Left renal cortex interstitium (tissue), 4 donors: ENCODE measurements at places on chromosomes 2 and 18. TPM values are rescaled to one million over a fixed set of nuclear protein-coding genes. Genes with fewer than 3 reads are reported as not detected.

The DHRS9 gene
- 0.27 TPM for polyA plus RNA-seq

The SCN3A gene
- polyA plus RNA-seq, result 0.14 TPM

The RAX gene
- polyA plus RNA-seq, result not detected

DNA sequence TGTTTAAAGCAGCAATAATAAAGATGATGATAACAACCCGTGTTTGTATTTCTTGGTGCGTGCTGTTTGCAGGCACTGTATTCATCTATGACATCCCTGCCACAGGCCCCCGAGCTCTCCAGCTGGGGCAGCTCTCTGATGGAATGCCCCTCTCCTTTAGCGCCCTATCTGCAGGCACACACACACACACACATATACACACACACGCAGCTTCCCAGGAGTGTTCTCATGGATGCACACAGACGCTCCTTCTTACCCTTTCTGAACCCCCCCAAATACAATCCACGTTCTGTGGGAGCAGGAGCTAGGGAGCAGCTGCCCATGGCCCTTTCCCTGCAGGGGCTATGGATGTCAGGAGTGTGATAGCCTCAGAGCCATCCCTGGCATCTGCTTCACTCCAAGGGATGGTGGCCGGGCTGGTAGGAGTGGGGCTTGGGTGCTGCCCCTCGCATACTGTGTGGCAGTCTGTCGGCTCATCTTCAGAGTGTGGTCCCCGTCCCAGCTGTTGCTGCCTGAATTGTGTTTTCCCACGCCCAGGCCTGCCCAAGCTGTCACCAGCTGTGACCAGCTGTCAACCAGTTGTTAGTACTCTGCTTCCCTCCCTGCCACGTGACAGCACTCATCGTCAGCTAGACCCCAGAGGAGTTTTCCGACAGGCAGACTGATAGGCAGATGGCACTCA lies 50.8 kb upstream of the MYCN start:
- DNase-seq, result no peak
